NCI-H774 (cell line): ENCODE measurements at places on chromosomes 5 and 9.
A peak's percentile ranks its signal among the peaks of the same experiment; 100 is the strongest.

- no peak for DNase-seq
Observed at GRCh38 chr5:129746876-129747275, 1.0 kb upstream of the MINAR2 start.

DNA sequence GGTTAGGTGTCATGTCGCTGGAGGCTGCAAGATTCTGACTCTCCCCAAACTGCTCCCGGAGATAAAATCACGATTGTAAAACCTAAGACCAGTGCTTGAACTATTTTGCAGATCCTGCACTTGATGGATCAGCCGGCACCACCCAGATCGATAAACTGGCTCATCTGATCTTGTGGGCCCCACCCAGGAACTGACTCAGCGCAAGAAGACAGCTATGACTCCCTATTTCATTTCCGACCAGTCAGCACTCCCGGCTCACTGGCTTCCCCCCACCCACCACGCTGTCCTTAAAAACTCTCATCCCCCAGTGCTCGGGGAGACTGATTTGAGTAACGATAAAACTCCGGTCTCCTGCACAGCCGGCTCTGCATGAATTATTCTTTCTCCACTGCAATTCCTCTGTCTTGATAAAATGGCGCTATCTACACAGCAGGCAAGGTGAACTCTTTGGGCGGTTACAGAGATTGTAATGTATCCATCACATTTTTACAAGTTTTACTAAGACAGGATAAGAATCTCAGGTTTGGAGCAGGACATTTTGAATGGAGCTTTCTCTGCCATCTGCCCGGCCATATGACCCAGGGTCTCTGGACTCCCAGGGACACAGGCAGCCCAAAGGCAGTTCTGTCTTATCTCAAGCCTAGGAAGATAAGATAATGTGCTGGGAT is 10.6 kb upstream of the PPP1R26 start:
- no peak for DNase-seq

GRCh38 chr9:82504620-82505019 is 516.0 kb downstream of the SPATA31D1 start:
- no peak for DNase-seq

DNA sequence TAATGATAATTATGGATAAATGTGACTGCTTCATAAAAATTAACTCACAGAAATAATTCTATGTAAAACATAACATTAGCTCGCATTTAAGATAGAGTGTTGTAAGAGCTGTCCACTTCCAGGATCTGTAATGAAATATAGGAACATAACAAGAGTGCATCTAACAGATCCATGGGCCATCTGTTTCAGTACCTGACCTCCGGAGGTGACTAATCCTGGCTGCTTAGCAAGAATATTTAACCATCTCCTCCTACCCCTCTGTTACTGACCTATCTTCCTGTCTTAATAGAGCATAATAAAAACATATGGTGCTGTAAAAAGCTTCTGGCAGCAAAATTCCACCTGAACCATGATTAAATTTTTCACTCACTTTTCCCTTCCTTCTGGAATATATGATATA is 7.1 kb downstream of the PLCXD3 start:
- DNase-seq: no peak

DNA sequence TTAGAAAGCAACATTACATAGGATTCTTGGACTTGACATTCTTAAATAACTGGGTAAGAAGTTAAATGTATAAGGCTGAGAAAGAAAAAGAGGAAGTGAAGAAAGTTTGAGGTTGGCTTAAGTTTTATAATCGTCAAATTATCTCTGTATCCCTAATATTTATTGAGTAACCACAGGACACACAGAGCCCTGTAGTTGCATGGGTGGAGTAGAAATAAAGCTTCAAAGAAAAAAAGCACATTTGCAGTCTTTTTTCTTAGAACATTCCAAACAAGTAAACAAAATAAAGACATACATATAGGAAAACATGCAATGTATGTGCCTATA is 137.0 kb downstream of the CCDC192 start:
- DNase-seq: no peak

GRCh38 chr9:137431416-137431931 is 8.3 kb downstream of the NOXA1 start:
- DNase-seq: no peak

- DNase-seq: no peak
Observed at GRCh38 chr9:19429595-19429994, 20.8 kb downstream of the ACER2 start.

DNA sequence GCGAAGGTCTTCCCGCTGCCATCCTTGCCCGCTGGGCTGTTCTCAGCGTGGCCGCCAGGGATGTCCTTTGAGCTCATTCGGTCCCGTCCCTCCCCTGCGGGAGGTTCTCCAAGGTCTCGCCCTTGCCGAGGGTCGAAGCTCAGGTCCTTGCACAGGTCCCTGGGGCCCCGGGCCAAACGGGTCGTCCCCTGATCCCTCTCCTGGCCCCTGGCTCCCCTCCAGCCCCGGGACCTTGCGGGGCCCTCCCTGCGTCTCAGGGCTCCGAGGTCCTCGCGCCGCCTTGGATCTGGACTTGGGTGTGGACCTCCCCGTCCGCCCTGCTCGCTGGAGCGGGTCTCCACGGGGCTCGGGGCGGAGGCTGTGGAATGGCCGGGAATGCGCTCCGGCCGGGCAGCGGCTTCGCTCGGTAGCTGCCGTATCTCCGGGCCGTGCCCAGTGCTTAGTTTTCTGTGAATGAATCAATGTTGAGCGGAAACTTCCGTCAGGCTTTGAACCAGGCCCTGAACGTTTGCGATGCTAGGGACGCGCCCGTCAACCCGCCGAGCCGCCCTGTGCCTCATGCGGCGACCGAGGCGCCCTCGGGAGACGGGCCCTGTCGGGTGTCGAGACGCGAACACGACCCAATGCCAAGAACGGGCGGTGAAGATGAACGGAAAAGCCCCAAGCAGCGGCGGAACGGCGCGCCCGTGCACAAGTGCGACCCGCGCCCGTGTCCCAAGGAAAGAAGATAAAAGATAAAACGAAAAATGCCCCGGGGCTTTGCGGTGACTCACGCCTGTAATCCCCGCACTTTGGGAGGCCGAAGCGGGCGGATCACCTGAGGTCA is 780 bp downstream of the RNU6ATAC start:
- peak; percentile 50 for DNase-seq

DNA sequence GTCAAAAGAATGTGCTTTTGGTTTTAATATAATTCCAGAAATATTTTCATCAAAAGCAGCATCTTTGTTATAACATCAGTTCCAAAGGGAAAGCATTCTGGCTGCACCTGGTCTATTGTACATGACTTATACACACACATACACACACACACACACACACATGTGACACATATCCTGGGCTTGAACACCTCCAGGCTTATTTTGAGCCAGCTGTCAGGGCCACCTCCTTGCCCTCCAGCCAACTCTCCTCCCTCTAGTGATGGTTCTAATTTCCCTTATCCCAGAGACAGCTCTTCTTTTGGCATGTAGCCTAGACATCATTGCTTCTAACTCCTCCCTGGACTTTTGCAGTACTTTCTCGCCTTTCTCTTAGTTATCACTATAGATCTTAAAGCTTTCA is 115.0 kb downstream of the PIK3R1 start:
- DNase-seq: no peak

DNA sequence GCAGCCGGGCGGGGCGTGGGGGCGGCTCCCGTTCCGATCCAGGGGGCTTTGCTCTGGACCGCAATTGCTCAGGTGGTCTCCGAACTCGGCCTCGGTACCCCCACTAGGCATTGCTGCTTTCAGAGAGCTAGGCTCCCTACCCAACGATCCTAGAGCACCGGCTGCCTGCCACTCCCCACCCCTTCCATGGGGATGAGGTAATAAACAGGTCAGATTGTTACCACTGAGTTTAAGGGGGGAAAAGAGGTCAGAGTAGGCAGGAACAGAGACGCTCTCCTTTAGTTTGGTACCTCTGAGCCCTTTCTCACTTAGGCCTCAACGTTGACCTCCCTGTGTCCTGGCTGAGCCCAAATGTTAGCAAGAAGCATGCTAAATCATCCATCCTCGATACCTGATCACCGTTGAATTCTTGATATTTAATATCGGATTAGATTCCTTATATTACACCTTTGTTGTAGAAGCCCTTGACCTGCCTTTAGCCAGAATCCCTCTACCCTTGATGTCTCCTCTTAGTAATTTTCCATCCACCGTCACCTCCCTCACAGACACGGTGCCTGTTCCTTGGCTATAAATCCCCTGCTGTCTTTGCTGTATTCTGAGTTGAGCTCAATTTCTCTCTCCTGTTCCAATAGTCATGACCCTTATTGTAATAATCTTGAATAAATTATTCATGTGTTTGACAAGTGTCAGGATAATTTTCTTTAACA is 588 bp upstream of the PLPP1 start:
- no peak for DNase-seq

DNA sequence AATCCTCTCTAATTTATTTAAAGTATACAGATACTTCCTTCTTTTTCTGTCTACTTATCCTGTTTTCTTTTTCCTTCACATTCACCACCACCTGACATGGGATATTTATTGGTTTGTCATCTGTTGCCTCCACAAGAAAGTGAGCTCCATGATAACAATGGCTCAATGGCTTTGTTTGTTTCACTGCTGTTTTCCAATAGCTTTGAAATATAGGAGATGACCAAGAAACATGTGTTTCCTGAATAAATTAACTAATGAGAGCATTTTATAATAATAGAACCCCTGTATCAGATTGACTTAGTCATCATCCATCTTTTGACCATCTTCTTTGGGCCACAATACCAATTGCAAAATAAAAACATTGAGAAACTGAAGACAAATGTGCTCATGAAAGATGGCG is 180.2 kb upstream of the GAS1 start:
- no peak for DNase-seq

DNA sequence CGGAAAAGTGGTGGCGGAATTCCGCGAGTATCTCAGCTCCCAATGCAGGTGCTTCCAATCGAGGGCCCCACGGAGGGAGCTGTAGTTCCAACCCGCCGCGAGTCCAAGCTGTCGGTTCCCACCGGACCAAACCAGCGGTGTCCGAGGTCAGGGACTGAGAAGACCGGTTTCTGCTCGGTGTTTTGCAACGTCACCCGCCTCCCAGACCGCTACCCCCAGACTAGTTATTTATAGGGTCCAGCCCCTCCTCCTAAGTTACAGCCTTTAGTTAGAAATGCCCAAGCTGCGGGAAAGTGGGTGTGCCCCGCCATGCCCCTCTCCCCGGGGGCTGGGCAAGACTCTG is 677 bp upstream of the MYORG start:
- no peak for DNase-seq

DNA sequence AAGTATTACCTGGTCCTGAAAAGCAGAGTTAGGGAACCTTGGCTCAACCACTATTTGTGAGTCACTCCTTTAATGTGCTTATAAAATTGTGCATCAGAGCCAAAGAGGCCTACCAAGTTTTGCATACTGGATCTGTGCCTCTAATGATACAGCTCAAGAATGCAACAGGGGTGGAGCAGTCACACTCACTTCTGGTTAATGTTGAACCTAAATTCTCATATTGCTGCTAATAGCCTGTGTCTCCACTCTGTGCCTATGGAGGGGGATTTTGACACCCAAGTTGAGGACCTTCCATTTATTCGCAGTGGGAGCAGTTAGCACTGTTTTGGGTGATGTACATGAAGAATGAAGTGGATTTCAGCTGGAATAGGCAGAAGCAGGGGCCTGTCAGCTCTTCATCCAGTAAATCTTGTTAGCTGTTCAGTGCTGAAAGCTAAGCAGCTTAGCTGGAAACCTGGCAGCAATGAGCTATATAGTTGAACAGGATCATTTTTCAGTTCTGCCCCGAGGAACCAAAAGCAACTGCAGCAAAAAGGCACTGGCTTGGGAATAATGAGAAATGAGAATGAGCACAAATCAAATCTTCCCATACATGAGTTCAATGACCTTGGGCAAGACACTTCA is 9.7 kb downstream of the SH3TC2 start:
- DNase-seq: no peak

DNA sequence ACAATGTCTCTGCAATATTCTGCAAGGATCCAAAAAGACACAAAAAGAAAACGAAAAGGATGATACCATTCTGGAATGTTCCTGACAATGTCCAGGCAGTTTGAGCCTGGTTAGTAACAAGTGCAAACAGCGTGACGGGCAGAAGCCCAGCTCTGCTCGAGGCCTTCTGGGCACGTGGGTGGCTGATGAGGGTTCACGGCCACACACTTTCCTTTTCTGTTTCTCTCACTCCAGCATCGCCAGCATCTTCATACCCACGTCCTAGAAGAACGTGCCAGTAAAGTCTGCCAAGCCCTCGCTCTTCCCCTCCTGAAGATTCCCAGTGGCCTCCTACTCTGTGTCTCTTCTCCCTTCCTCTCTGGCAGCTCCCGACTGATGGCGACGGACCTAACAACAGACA is 36.7 kb downstream of the COL23A1 start:
- DNase-seq: no peak

DNA sequence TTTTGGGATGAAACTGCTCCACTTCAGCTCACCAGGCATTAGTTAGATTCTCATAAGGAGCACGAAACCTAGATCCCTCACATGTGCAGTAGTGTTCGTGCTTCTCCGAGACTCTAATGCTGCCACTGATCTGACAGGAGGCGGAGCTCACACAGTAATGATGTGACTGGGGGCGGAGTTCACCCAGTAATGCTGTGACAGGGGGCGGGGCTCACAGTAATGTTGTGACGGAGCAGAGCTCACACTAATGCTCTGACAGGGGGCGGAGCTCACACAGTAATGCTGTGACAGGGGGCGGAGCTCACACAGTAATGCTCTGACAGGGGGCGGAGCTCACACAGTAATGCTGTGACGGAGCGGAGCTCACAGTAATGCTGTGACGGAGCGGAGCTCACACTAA is 27.1 kb upstream of the LRRC14B start:
- DNase-seq: no peak

- no peak for DNase-seq
Observed at GRCh38 chr9:93037476-93037971, 21.0 kb upstream of the SUSD3 start.

- DNase-seq: no peak
Observed at GRCh38 chr5:151082282-151082902, 1.6 kb upstream of the TNIP1 start.

- DNase-seq: no peak
Observed at GRCh38 chr9:127396253-127396807, 639 bp upstream of the SLC2A8 start.

GRCh38 chr9:128232528-128233428 is 29.6 kb downstream of the DNM1 start:
- no peak for DNase-seq

DNA sequence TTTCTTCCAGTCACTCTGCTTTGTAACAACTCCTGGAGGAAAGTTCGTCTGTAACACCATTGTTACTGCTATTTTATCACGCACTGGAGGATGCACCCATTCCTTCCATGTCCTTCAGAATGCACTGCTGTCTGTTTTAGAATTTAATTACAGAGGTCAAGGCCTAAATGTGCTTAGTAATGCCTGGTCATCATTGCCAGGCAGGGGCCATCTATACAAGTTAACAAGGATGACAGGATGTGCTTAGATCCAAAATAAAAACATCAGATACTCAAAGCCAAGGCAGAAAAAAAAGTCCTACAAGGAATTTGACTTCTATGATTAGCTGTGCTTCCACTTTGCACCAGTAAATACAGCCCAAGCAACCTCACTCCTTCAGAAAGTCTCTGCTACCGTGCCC is 371.4 kb downstream of the SEMA5A start:
- DNase-seq: no peak
